ENCODE measurements at places on chromosomes 6 and 20.
A peak's percentile ranks its signal among the peaks of the same experiment; 100 is the strongest.

DNA sequence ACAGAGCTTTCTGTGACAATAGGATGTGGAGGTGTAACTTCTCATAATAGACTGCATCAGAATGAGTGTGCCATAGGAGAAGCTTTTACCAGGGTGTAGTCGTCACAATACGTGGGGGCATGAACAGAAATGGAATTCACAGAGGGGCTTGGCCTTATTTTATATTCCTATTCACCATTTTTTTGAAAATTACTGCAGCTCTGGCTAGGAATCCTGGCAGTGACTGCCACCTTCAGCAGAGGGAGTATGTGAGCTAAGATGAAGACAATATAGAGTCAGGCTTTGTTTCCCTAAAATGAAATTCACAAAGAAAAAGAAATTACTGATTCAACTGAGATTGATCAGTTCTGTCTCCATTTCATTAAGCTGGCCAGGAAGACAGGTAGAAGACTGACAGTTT is 13.9 kb downstream of the TOMM6 start:
- no peak for DNase-seq

- peak; percentile 79 for DNase-seq
Measured at GRCh38 chr6:30885999-30886896, 1.9 kb downstream of the DDR1 start.

DNA sequence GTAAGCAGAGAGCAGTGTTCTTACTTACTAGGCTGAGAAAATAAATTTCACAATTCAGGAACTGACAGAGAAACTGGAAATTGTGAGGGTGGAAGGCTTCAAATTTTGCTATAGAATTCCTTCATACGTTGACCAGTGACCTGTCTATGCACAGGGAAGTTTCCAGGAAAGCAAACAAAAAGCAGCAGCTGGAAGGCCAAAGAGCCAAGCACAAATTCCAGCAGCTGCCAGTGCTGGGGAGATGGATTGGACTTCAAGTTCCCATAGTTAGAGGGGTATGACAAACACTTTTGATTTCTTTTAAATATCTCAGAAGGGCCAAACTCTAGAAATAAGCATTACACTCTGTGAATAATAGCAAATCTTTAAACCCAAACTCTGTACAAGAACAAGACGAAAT is 299.1 kb upstream of the KCNQ5 start:
- DNase-seq = no peak

- DNase-seq = no peak
Measured at GRCh38 chr6:138157986-138158638, 3.6 kb upstream of the ARFGEF3 start.

DNA sequence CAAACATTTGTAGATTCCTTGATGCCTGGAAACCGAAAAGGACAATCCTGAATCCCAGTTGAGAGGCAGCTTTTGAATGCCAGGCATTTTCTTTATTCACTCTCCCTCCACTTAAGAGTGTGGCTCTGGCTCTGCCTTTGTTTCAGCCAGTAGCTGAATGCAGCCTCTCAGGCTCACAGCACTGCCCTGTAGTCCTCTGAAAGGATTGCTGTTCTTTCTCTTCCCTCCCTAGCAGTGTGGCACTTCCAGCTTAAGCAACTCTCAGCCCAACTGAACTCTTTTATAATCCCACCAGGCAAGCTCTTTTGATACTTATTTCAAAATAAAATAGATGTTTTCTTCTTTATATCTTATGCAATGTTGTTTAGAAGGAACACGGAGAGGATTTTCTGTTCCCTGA is 415.6 kb downstream of the GJA1 start:
- DNase-seq = no peak

DNA sequence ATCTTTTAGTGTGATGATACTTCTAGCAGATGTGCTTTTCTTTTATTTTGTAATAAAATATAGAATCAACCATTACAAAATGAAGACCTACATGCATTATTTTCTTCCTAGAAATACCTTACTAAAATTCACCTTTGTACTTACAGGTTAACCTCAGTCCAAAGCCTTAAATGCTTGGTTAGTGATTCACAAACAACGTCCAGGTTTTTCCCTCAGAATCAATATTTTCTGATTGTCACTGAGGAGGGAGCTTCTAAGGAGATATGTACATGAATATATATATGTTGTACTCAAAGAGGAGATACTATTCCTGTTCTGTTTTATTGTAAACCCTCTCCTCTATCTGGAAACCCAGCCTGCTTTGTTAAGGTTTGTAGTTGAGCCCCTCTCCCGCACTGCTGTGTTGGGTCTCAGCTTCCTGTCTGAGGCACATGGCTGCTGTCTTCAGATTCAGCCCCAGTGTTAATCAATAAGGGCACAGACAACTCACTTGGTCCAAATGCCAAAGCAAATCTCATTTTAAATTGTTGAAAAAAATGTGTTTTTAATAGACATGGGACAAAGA is 33.9 kb upstream of the HS3ST5 start:
- no peak for DNase-seq

GRCh38 chr6:33405386-33405940 is 5.4 kb upstream of the PHF1 start:
- DNase-seq = no peak

DNA sequence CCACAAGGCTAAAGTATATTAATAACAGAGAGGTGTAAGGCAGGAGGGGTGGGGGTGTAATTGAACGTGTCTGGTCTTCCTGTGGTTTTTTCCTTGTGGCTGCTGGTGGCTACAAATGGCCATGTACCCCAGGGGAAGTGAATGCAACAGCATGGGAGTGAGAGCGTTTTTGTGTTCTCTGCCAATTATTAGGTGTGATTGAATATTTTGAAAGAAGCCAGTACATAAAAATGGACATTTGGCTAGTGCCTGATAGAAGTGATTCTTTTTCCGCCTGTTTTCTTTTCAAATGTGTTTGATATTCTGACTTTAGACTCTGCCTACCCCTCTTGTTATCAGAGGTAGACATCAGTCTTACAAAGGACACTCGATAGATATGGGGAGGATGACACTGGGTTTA is 141.3 kb downstream of the PRL start:
- DNase-seq = no peak

DNA sequence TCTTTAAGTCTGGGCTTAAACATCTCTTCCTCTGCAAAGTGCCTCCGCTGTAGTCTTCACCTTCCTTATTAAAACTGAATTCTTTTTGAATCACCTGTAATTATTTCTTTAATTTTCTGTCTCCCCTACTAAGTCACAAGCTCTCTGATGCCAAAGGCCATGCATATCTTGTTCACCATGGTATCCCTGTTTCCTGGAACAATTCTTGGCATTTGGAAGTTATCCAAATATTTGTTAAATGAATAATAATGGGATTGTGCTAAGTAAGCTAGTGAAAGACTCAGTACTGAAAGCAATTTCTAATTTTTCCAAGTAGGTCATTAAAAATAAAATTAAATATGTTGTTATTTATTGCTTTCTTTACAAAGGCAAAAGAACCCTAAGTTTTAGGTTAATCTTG is 12.2 kb downstream of the SNAP91 start:
- no peak for DNase-seq

GRCh38 chr6:6407071-6407741 is 86.7 kb upstream of the F13A1 start:
- DNase-seq = no peak

- DNase-seq = peak; percentile 70
Measured at GRCh38 chr6:30325150-30325872, 1.4 kb upstream of the TRIM39 start.

DNA sequence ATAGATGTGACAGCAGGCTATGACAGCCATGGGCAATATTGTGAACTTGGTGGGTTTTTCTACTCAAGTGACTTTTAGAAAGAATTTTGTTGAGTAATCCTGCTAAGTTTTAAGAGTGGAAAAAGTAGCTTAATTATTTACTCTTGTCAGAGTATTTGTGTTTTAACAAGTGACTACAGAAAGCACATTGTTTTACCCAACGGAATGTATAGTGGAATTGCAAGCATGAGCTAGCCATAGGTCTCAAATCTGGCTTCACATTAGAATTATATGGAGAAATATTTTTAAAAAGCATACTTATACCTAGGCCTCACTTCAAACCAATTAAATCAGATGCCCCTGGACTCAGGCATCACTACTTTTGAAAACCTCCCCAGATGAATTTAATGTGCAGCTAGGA is 35.5 kb upstream of the GOPC start:
- no peak for DNase-seq

- no peak for DNase-seq
Measured at GRCh38 chr20:10670501-10671220, 3.1 kb downstream of the JAG1 start.

DNA sequence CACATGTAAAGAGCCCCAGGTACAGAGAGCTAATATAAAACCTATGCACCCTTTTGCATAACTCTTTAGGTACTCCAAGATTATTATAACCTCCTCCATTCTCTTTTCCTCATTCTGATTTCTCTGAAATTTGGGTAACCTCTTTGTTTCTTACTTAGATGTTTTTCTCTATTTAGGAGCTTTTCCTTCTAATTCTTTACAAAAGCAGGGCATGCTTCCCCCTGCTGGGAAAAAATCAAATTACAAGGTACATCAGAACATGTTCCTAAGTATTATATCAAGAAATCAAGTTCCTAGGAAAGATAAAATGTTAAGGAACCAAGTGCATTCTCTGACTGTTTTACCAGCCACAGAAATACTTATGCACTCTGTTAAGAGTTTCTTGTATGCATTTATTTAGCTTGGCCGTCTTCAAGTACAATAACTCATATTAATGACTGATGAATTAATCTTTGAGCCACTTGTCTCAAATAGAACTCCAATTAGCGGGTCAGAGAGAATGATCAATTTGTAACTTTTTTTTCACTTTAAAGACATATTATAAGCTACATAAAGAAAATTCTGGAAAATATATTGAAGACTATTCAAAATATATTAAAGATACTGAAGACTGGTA is 2.1 kb downstream of the KHDRBS2 start:
- DNase-seq = no peak

DNA sequence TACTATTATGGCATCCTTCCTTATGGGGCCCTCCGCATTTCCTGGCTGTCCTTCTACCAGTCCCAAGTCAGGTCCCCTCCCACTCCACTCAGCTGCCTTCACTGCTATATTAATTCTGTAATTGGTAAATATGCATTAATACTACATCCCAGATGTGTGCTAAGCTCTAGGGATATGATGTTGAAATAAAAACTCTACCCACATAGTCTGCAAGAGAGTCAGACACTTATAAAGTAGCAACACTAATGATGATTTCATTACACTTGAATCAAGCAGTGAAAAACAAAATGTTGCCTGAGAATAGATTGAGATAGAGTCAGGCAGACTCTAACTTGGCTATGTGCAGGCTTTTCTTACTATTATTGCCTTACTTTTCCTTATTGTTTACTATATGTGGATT is 62.4 kb downstream of the AIG1 start:
- DNase-seq = no peak

DNA sequence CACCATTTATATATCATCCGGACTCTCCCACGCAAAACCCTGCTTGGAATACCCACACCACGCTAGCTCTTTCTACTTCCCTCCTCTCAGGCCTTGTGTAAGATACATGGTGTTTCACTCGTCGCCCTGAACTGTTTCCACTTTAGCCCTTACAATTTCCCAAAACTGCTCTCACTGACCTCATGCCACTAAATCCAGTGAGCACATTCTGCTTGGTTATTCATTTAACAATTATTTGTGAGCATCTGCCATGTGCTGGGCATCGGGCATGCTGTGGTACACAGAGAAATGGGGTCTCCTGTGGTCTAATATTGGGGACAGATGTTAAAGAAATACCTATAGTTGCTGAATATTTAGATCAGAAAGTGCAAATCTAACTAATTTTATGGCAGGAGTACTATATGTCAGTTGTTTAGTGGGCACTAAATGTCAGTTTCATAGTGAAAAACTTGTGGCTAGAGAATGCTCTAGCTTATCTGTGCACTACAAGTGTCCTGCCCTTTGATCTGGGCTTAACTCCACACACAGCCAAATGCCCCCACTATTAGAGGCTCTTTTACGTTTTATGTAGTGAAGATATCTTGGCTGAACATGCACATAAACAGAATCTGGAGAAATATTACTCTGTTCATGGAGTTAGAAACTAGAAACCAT is 41.0 kb downstream of the PLEKHG1 start:
- no peak for DNase-seq

Data from 8988T (cell line).